ENCODE measurements at places on chromosomes 13 and 19.

DNA sequence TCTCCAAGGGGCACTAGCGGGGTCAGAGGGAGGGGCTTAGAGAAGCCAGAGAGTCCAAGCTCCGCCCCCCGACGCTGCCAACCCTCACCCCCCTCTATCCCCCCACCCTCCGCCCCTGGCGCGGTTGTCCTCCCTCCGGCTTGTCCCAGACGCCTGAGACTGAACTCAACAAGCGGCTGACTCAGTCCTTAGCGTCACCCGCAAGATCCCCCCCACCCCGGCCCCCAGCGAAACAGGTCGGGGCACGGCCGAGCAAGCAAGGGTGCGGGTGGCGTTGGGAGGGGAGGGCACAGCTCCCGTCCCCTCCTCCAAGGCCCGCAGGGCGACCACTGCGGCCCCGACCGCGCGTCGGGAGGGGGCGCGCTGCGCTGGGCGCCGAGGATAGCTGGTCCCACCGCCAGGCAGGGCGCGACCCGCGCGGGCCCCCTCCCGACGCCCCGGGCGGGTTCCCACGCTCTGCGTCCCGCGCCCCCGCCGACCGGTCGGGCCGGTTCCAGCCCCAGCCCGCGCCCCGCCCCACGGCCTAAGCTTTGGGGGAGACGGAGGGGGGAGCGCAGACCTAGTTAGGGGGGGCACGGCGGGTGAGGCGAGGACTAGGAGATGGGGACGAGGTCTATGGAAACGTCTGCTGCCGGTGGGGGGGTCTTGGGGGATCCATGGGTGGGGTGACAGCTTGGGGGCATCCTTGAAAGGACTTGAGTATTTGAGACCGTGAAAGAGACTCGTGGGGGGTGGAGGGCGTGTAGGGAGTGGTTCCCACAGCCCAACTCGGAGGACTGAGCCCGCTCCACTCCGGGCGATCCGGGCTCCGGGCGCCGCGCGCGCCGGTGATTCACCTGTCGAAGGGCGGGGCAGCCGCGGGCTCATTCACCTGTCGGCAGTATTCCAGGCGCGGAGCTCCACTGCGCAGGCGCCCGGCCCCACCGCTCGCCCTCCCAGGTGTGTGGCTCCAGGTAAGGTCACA, 5.1 kb downstream of the NOTCH3 start:
- no peak for DNase-seq

GRCh38 chr19:39996218-39996810, 546 bp upstream of the ZNF546 start:
- peak; percentile 29 for DNase-seq

DNA sequence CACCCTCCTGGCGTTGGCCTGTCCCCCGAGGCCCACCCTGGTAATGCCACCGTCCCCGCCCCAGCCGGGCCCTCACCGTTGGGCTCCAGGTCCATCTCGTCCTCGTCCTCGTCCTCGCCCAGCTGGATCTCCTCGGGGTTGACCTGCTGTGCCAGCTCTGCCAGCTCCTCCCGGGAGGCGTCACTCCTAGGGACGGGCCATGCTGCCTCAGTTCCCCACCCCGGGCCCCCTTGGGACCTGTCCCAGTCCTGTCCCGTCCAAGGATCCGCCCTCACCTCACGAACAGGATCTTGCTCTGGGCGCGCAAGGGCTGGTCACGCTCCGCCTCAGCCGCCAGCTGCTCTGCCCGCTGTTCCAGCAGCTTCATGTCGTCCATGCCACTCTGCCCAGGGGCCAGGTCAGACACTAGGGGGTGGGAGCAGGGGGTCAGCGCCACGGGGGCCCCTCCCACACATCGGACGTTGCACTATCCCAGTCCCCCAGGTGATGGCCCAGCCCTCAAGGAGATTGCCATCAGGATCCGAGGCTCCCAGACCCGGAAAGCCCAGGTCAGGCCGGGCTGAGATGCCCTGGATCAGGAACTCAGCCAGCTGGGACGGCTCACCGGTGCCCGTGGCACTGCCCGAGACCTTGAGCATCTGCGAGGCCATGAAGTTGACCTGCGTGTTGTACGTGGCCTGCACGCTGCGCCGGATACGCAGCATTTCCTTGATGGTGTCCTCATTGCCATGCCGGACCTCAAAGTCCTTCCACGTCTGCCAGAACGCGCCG, 9.5 kb downstream of the XAB2 start:
- no peak for DNase-seq

DNA sequence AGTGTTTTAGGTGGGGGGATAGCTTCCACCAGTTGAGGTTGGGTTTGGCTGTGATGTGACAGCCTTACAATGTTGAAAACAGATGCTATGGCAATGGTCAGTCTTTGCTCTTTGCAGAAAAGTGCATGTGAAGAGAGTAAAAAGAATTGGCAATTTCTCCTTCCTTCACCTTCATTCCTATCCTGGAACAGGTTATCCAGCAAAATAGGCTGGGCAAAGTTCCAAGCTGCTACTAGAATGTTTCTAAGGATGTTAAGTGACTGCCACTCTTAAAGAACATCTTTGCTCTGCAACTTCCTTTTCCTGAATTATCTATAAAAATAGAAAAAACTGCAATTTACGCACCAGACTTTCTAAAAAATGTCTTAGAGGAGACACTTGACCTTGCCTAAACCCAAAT, 50.1 kb upstream of the MYCBP2 start:
- DNase-seq: no peak

- no peak for DNase-seq
Observed at GRCh38 chr13:58087566-58087965, 456.0 kb downstream of the PCDH17 start.

- DNase-seq: no peak
Observed at GRCh38 chr19:31109636-31110035, 239.6 kb downstream of the TSHZ3 start.

- no peak for DNase-seq
Observed at GRCh38 chr13:100835695-100836094, 161.1 kb upstream of the TMTC4 start.

GRCh38 chr13:25990801-25991200, 61.0 kb downstream of the SHISA2 start:
- DNase-seq: no peak

DNA sequence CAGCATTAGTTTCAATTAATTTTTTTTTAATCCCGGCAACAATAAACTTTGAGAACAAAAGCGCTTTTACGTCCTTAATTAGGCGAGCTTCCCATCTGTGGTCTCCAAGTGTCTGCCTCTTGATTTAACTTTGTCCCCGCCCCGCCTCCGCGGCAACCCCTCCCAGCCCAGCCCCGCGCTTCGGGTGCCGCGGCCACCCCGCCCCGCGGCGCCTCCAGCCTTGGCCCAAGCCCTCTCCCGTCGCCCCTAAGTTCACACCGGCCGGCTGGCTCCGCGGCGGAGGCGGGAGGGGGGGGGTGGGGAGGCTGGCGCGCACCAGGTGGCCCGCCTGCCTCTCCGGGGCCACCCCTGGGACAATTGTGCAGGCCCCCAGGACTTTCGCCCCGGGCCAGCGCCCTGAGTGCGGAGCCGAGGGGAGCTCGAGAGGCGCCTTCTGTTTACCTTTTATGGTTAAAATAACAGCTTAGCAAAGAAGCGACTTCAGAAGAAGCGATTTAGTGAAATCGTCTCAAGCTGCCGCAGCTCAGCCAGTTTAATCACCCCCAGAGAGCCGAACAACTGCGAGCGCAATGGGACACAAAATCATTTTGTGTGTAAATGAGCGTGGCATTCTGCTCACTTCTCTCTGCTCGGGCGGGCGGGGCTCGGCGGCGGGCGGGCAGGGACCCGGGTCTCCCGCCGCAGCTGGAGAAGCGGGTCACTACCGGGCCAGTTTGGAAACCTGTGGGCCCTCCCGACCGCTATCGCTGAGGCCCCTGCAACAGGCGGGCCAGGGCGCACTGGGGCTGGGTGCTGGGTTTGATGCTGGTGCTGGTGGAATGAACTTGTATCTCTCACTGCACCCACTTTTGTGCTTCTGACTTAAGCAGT, 1.4 kb downstream of the KCTD15 start:
- DNase-seq: no peak

GRCh38 chr13:74210693-74211393, 76.6 kb upstream of the KLF12 start:
- no peak for DNase-seq

- DNase-seq: no peak
Observed at GRCh38 chr13:112928020-112928971, 40.7 kb upstream of the MCF2L start.

- no peak for DNase-seq
Observed at GRCh38 chr13:47306991-47307390, 410.1 kb upstream of the HTR2A start.

GRCh38 chr19:36047835-36048234, 6.2 kb downstream of the THAP8 start:
- DNase-seq: no peak

DNA sequence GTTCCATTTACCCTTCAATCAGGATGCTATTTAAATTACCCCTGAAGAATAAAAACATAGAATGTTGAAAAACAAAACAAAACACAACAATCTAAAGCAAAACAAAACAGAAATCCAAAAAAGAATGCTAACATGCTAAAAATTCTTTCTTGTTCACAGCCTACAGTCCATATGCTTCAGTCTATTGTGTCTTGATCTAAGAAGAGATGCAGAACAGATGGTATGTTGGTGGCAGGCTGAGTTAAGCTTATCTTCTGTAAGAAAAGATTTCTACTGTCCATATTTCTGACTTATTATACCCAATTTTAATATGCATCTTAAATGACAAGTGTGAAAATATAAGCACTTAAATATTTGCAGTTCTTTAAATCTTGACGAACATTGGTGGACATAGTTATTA, 356.1 kb upstream of the SLITRK1 start:
- no peak for DNase-seq

DNA sequence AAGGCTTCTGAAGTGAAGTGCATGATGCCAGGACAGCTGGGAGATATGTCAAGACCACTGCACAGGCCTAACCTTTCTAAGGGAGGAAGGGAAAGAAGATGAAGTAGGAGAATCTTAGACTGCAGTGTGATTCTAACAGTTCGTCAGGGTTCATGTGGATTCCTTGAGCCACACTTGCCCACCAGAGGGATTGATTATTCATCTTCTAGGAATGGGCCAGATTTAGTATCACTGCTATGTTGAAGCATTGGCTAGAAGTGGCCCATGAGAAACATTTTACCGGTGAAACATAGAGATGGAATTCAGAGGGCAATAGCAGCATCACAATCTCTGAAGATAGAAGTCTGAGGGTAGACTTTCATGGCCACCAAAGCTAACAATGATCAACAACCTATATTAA, 550.8 kb upstream of the SLITRK1 start:
- no peak for DNase-seq

DNA sequence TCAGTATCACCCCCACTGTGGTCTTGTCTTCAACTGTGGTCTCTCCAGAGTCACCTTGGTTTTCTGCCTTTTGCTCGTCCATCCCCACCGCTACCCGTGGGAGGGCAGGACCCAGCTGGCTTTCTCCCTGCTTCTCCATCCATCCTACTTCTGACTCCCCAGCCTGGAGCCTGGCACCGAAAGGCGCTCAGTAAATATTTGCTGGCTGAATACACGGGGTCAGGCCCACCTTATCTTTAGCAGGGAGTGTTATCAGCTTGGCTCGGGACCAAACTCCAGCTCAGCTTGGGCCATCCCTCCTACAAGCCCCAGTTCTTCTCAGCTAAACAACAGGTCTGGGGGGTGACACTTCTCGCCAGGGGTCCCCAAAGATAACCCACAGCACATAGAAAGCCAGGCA, 62.0 kb upstream of the KLF2 start:
- no peak for DNase-seq

DNA sequence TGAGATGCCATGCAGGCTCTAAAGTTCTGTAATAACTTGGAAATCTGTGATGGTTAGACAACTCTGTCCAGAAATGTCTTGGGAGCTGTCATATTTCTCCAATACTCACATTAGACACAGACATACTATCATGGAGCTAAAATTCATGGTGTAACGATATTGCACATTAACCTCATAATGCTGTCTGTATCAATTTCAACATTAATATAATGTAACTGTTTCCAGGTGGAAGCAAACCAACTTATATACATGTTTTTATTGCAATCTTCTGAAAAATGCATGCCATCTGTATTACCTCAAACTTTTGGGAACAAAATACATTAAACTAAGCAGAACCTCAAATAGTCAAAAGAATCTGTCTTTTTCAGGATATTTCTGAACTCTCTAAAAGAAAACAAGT, 14.7 kb upstream of the SPART start:
- no peak for DNase-seq

Data from MM.1S (cell line).